ENCODE measurements at places on chromosomes 3 and 15.

- no peak for DNase-seq
These were observed 460.2 kb downstream of the OCA2 start for GRCh38 chr15:27638958-27639357.

GRCh38 chr3:67713764-67714469 lies 59.5 kb upstream of the SUCLG2 start:
- no peak for DNase-seq

DNA sequence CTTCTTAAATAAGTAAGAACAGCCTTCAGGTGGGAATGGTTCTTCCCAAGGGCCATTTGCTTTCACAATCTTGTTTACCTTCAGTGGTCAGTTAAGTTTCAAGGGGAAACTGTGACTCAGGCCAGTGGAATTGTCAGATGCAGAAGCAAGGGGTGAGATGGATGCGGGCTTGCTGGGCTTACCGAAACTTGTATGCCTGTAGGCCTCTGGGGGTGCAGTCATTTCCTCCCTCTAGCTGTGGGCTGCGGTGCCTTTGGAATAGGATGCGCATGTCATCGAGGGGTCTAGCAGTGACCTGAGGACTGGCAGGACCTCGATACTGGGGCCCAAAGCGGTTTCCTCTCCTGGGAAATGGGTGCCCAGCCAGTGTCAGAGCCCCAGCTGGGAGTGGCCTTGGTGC lies 121.6 kb downstream of the EEFSEC start:
- DNase-seq: no peak

DNA sequence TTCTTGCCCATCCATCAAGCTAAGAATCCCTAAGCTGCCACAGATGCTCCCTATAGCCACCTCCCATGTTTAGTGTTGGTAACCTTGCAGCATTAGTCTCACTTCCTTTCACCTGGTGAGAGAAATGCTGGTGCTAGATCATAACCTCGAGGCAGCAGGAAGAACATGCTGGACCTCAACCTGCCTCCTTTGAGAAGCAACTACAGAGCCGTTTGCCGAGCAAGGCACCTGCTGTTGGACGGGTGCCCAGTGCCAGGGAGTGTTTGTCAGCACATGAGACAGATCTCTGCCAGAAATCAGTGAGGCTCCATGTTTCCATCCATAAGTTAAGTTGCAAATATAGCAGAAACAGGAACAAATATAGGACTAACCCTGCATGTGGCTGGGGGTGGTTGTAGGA lies 955.7 kb downstream of the TUSC7 start:
- peak; percentile 83 for DNase-seq

DNA sequence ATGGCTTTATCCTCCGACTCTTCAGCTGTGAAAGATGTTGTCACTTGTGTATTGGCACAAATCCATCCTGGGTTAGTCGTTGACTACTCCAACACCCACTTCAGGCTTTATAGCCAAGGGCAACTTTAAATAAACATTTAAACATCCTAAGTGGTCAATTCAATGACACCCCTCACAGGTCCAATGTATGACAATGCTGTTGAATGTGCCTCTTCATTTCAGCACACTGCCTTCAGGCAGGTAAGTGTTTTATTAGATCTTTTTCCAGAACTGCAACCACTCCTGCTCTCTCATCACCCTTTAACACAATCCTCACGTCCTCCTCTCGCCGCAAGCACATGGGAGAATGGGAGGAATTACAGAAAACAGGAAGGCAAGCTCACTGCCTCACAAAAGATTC lies 30.3 kb downstream of the IL12A start:
- peak; percentile 51 for DNase-seq

DNA sequence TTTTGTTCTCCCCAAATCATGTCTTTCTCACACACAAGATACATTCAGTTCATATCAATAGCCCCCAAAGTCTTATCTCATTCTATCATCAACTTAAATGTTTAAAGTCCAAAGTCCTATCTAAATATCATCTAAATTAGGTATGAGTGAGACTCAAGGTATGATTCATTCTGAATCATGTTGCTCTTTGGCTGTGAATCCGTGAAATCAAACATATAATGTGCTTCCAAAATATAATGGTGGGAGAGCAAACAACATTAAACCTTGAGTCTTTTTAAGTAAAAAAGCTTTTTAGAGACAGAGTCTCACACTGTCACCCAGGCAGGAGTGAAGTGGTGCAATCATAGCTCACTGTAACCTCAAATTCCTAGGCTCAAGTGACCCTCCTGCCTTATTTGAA lies 139.1 kb downstream of the SAMMSON start:
- DNase-seq: no peak

DNA sequence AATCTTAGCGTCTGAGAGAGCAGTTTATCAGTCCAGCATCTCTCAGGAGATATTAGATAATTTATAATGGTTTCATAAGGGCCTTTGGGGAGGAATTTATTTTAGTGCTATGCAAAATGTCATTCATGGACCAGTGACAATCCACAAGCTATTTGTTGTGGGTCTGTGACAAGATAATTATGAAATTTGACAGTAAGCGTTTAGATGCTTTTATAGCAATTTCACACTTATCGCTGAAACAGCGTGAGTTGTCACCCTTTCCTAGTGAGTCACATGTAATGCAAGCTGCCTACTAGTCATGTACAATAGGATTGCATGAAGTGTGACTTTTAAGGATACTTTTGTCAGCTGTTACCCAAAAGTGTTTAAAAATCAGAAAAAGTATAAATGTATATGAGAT lies 315.6 kb upstream of the THBS1 start:
- DNase-seq: no peak

Measured in SHP77 (cell line).